ENCODE measurements at places on chromosomes 3 and 15.

DNA sequence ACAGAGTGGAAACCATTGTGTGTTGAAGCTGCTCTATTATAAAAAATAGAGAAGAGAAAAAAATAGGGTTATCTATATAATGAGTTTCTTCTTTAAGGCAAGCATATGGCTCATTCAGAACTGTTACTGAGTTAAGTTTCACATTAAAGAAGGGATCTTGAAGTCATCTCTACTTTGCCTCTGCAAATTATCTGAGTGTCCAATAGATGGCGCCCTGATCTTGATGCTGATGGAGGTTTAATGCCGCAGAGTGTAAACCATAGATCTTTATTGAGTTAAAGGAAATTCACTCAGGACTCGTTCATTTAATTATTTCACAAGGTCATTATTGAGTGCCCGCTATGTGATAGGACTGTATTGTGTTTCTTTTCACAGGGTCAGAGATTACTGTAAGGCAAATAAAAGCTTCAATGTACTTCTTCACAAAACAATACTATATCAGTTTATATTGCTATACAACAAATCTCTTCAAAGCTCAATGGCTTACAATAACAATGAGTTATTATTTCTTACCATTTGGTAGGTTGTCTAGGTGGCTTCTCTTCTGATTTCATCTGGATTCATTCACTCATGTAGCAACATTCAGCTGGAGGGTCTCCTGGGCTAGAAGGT, 171.4 kb downstream of the NSUN3 start:
- DNase-seq, result no peak

DNA sequence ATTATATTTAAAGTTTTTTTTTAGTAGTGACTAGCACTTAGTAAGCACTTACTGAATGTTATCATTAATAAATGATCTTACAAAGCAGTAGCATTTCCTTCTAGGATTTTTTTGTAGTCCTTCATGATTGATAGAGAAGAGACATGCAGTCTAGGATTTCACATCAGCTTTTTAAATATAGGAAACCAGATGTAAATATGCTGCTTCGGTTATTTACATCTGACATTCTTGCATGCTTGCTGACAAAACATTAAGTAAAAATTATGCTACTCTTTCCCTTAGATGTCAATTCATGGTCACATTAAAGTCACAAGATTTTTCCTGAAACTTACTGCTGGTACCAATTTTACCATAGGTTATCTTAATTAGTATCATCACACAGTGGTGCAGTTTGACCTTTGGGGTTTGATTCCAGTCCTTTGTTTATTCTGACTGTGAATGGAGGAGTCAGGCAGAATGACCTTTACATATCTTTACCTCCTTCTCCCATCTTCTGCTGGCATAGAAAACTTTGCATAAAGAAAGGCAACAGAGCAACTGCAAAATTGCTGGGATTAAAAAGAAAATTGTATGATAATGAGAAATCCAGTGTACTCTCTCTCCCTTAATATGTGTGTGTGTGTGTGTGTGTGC, 286.5 kb downstream of the LPP start:
- DNase-seq, result no peak

DNA sequence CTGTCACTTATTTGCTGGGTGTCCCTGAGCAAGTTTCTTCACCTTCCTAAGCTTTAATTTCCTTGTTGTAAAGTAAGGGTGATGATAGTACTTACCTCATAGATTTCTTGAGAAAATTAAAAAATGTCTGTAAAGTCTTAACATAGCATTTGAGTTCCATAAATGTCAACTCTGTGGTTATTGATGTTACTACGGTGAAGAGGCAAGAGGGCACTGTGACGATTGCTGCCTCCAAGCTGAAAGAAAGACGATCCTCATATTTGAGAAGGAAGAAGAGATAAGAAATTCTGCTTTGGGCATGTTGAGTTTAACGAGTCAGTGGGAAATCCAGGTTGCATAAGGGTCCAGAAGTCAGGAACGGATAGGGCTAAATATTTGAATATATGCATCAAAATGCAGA, 240.8 kb upstream of the ZPLD1 start:
- no peak for DNase-seq

DNA sequence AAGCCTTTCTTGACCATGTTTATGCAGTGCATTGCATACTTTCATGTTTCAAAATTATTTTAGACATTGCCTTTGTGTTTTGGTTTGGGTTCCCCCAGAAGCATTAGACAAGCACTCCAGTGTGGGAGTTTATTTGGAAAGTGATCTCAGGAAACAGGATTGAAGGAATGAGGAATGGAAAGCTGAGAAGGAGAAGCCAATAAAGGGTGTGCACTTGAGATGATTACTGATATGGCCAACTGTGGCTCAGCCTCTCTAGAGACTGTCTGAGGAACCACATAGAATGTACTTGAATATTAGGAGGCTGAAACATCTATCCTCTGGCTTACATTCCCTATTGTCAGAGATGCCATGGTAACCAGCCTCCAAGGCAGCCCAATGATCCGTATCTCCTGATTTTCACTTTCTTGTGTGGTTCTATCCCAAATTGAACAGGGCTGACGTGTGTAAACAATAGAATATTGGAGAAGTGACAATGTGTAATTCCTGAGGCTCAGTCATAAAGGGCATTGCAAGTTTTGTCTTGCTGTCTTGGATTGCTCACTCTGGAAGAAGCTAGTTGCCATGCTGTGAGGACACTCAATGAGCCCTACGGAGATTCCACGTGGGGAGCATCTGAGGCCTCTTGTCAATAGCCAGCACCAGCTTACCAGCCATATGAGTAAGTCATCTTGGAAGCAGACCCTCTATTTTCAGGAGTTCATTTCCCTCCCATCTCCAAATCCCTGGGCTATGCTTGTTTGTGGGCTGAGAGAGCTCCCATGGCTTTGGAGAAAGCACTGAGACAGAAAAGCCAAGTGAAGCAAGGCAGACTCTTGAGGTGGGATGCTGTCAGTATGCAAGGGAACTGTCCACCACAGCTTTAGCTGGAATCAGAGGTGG, 84.7 kb downstream of the SCN11A start:
- DNase-seq, result no peak

GRCh38 chr3:138082085-138082991, 33.1 kb downstream of the DZIP1L start:
- no peak for DNase-seq

DNA sequence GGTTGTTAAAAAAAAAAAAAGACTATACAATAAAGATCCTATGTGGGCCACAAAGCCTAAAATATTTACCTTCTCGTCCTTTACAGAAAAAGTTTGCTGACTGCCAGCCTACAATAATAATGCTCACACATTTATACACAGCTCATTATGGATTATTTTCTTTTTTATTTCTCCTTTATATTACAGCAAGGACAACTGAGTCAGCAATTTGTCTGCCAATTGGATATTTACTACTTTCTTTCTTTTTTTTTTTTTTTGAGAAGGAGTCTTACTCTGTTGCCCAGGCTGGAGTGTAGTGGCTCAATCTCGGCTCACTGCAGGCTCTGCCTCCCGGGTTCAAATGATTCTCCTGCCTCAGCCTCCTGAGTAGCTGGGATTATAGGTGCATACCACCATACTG, 142.2 kb downstream of the EBLN2 start:
- DNase-seq, result no peak

DNA sequence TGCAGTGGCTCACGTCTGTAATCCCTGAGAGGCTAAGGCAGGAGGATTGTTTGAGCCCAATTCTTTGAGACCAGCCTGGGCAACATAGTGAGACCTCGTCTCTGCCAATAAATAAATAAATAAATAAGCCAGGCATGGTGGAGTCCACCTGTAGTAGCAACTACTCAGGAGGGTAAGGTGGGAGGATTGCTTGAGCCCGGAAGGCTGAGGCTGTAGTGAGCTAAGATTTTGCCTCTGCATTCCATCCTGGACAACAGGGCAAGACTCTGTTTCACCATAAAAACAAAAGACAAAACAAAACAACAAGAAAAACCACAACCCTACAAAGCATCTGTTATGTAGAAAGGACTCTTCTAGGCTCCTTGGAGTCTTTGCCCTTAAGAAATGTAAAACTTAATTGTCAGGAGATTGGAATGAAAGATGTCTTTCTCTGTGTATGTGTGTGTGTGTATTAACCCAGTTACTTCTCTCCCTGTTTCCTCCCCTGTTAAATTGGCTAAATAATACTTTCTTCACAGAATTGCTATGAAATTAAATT, 9.5 kb downstream of the NECTIN3 start:
- no peak for DNase-seq

GRCh38 chr3:113953677-113954076, 5.9 kb downstream of the ZDHHC23 start:
- no peak for DNase-seq

GRCh38 chr15:99921101-99921500, 187.9 kb upstream of the LYSMD4 start:
- DNase-seq, result no peak

DNA sequence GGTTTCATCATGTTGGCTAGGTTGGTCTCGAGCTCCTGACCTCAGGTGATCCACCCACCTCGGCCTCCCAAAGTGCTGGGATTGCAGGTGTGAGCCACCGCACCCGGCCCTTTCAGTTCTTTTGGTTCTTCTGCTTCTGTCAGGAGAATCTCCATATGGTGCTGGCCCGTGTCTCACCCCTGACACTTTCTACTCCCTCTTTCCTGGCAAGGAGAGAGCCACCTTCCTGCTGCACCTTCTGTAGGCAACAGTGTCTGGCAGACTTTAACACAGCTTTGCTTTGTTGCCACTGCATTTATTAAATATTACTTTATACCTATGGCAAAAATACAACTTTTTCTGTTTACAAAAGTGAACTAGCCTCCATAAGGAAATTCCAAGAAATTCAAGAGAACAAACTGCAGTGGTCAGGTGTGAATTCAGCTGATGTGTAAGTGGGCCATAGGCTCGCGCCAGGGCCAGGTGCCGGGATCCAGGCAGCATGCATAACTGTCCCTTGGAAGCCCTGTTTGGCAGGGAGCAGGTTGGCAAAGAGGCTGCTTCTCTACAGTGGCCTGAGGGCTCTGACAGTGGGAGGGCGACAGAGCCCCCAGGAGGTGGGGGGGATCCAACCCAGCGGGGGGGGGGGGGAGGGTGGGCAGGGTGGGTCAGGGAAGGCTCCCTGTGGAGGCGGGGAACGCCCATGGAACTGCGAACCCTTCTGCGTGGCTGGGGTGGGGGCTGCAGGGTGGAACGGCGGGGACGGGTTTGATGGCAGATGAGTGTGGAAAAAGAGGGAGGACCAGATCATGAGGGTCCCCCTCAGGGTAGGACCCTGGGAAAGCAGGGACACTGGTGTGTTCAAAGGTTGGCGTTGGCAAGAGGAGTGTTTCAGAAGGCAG, 21.1 kb downstream of the CTSH start:
- no peak for DNase-seq

Data from activated CD4-positive, CD25-positive, alpha-beta regulatory T cell (primary cell).